ENCODE measurements at places on chromosomes 1 and 21.
A peak's percentile ranks its signal among the peaks of the same experiment; 100 is the strongest.

GRCh38 chr1:1614954-1615255 is 395 bp upstream of the MIB2 start:
- no peak for DNase-seq

DNA sequence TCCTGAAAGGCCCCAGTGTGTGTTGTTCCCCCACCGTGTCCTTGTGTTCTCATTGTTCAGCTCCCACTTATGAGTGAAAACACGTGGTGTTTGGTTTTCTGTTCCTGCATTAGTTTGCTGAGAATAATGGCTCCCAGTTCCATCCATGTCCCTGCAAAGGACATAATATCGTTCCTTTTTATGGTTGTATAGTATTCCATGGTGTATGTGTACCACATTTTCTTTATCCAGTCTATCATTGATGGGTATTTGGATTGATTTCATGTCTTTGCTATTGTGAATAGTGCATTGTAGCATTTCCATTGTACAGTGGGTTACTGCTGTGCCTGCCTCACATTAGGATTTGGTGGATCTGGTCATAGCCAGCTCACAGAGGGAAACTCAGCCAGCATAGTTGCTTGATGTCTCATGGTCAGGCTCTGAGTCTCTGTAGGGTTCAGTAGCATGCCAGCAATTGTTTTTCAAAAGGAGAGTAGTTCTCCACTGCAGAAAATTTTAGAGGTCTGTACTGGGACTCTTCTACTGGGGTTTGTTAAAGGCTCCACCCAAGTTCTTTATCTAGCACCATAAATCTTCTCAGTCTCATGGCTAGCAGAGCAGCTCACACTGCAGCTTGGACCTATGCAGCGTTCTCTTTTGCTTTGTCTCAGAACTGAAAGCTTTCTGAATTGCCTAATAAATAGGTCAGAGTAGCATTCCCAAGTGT is 41.0 kb downstream of the RUNX3 start:
- no peak for DNase-seq

DNA sequence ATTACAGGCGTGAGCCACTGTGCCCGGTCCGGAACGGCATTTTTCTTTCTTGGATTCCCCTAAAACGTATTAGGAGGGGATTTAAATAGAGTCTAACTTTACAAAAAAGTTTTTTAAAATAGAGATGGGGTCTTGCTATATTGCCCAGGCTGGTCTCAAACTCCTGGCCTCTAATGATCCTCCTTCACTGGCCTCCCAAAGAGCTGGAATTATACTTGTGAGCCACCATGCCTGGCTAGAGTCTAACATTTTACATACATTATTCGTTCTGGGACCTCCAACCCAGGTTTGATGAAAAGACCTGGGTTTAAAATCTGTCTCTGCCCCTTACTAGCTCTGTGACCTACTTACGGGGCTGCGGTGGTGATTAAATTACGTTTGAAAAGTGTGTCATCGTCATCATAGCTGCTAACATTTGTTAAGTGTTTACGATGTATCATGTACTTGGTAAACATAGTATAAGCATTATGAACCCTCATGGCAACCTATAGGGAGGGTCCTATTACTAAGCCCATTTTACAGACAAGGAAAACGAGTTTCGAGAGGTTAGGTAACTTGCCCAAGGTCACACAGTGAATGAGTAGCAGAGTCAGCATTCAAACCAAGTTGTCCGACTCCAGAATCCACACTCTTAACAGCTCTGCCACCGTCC is 24.5 kb downstream of the PLEKHM2 start:
- no peak for DNase-seq

GRCh38 chr1:110626889-110627288 is 20.7 kb upstream of the KCNA2 start:
- DNase-seq: no peak

- DNase-seq: no peak
Observed at GRCh38 chr1:35443768-35444518, 113.3 kb downstream of the KIAA0319L start.

GRCh38 chr1:112840631-112841624 is 115.1 kb downstream of the SLC16A1 start:
- DNase-seq: peak; percentile 68

DNA sequence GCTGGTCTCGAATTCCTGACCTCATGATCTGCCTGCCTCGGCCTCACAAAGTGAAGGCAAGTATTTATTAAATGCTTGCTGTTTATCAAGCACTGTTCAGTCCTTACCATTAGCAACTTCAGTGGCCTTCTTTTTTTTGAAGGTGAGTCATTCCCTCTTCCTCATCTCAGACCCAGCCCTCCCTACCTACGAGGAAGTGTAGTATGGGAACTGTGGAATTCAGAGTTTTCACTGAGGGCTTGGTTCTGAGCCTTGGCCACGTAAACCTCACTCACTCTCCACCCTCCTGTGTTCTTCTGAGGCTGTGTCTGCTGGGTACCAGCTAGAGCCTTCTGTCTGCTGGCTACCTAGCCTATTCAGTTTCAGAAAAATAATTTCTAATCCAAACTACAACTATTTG is 218.3 kb upstream of the SGIP1 start:
- DNase-seq: no peak

- no peak for DNase-seq
Observed at GRCh38 chr1:150572918-150573647, 6.3 kb downstream of the MCL1 start.

DNA sequence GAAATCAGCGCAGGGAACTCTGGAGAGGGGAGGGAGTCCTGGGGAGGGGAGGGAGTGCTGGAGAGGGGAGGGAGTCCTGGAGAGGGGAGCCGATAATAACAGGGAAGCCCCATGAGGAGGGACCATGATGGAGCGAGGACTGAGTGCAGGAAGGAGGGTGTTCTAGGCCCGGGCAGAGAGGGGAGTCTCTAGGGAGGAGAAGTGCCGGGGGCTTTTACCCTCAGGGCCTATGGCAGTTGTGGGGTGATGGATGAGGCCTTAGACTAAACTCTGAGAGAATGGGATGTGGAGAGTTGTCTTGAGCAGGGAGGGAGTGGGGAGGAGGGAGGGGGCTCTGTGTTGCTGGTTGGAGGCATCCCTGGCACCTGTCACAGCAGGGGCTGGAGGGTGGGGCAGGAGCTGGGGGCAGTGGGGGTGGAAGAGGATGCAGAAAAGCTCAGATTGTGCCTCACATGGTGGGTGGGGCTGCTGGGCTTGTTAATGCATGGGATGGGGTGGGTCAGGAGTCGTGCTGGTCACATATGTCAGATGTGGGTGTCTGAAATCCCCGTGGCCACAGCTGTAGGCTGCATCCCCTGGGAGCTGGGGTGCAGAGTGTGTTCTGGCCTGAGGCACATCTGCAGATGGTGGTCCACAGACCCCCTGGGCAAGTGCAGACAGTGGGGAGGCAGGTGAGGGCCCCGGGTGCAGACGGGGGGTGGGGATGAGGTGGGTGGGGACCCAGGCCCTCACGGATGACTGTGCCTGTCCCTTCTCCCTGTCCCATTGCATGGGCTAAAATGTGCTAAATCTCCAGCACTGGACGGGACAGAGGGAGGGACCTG is 88.4 kb upstream of the COL6A1 start:
- DNase-seq: no peak
